ENCODE measurements at places on chromosomes 4 and X.

- DNase-seq, result no peak
Observed at GRCh38 chr4:169260217-169260866, 10.4 kb downstream of the SH3RF1 start.

DNA sequence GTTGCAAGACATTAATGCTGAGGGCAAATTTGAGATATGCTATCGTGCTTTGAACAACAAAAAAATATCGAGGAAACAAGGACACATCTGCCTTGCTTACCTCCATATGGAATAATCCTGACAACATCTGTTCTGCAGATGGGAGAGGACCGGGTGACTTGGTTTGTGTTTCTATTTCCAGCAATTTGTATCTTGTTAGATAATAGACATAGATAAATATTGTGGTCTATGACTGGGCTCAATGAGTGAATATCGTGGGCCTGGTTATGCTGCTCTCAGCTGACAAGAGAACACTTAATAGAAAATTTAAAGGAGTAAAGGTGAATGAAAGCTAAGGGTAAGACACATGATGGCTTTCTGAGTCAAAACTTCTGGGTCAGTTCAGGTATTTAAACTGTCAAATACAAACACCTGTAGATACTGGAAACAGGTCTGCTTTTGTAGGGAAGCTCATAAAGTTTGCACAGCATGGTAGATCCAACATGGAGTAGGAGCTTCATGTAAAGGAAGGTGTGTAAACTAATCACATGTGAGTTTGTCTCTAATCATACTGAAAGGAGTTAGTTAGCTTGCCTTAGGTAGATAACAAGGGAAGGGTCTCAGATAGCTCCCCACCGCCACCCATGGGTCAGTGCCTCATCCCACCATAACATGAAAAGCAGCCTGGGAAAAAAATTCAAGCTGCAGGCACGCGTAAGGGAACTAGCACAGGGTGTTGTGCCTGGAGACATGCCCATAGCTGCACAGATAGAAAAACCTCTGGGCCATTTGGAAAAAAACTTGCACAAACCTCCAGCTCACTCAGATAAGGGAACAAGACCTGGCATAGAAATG, 904.1 kb upstream of the EPHA5 start:
- DNase-seq, result peak; percentile 2

DNA sequence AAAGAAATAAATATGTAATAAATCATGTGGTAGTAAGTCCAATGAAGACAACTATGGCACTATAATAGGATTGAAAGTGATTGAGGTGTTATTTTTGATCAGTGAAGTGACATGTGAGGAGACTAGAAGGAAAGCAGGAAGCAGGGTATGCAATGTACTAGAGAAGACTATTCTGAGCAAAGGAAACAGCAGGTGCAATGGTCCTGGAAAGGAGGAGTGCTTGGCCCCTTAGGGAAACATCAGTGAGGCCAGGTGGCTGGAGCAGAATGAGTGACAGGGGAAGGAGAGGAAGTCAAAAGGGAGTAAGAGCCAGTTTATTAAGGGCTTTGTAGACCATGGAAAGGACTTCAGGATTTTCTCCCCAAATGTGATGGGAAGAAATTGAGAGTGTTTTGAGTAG, 207.6 kb upstream of the HCCS start:
- DNase-seq, result no peak

GRCh38 chrX:19860571-19860970, 26.8 kb downstream of the SH3KBP1 start:
- DNase-seq, result no peak

- no peak for DNase-seq
Observed at GRCh38 chr4:25157081-25157480, 3.2 kb downstream of the SEPSECS start.

- DNase-seq, result no peak
Observed at GRCh38 chr4:19346636-19347035, 905.1 kb upstream of the SLIT2 start.

GRCh38 chr4:153595894-153596601, 88.0 kb upstream of the TLR2 start:
- no peak for DNase-seq

DNA sequence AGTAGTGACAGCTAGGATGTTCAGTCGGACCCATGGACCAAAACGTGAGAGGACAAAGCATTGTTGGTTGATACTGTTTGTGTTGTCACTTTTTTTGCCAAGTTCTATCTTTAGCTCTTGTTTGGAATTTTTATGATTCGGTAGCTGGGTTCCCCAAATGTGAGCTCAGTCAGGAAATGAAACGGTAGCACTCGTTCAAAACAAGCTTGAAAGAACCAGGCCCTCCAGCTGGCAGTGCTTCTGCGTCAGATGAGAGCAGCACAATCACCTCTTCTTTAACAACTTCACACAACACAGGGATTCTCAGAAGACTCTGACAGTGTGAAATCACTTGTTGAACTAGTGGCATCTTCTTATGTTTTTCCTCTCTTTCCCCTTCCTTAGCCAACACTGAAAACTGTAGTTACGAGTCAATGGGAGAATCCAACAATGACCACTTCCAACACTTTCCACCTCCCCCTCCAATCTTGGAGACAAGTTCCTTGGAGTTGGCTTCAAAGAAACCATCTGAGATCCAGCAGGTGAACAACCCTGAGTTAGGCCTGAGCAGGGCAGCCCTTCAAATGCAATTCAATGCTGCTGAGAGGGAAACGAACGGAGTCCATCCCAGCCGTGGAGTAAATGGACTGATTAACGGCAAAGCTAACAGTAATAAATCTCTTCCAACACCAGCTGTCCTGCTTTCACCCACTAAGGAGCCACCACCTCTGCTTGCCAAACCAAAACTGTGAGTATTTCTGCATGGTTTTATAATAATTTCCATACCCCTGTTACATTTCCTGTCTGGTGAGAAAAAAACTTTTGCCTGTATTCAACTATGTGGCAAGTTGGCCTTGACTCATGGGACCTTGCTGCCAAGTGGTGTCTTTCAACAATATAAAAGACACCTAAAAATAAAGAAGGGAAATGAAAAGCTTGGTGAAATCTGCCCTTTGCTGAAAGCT, 214.6 kb downstream of the PALLD start:
- peak; percentile 84 for DNase-seq

DNA sequence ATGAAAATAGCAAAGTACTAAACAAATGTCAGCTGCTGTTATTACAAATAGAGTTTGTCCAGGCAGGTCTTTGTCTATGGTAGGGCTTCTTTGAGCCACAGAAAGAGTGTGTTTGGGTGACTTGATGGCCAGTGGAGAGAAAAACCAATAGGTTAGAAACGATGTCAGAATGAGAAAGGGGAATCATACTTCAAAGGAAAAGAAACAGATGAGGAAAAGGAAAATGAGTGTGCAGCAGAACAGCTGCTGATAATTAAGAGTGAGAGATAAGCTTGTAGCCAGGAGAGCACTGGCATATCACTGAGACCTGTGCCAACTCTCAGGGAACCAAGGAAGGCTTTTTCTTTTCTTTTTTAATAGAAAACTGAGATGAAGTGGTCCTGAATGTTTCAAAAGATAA, 257.2 kb downstream of the ARHGAP24 start:
- DNase-seq, result no peak

- no peak for DNase-seq
Observed at GRCh38 chr4:113874480-113874879, 105.0 kb downstream of the ARSJ start.

DNA sequence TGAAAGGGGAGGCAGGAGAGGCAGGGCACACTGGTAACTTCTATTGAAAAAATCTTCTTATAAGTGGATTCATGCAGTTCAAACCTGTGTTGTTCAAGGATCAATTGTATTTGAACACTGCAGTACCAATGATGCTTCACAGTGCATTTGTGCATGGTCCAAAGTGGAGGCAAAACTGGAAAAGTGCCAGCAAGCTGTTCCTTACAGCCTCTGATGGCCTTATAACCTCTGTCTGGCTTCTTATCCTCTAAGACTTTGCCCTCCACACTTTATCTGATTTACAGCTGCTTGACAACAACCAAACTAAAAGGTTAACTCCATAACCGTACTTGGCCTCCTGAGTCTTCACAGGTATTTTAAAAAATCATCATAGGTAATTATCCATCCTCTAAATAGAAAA, 40.4 kb downstream of the MAGEB17 start:
- DNase-seq, result no peak

GRCh38 chrX:17036171-17036961, 89.9 kb downstream of the REPS2 start:
- DNase-seq, result no peak

DNA sequence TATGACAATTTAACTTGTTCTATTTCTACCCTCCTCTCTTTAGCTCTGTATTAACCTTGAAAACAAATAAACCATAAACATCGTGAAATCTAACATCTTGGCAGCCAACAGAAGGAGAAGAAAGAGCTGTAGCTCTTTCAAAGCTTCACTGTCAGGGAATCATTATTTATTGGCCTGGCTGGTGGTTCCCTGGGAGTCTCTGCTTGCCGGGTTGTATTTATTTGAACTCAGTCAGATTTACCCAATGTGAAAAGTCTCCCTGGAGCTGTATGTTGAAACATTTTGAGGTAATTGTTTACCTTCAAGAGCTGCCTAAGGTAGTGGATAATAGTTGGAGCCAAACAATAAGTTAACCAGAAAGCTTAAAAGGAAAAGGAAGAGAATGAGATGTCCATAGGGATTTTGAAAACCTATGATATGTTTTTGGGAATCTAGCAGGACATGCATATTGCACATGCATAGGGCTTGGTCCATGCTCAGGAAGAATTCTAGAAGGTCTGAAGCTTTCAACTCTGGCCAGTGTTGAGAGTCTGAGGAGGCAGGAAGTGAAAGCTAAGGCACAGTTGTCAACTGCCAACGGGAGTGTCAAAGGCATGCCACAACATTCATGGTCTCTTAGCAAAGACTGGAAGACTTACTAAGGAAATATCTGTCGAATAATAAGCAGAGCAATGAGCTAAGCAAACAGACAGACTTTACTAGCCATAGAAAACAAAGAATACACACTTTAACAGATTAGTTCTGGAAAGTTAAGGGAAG, 621.6 kb downstream of the PCDH7 start:
- no peak for DNase-seq

DNA sequence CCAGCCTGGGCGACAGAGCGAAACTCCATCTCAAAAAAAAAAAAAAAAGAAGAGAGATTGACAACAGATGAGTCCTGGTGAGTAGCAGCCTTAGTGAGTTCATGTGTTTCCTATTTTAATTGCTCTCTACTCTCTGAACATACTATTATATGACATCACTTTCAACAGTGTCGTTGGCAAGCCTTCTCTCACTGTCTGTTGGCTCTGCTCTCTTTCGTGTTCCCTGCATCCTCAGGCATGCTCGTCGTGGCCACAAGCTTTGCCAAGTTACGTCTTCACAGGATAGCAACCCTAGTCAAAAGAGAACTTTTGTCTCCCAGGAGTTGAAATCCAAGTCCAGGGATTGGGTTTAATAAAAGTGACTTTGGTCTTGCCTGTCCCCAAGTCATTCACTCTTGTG, 117.1 kb upstream of the EGFL6 start:
- peak; percentile 57 for DNase-seq

- DNase-seq, result no peak
Observed at GRCh38 chrX:154439841-154440240, 2.9 kb downstream of the GDI1 start.

DNA sequence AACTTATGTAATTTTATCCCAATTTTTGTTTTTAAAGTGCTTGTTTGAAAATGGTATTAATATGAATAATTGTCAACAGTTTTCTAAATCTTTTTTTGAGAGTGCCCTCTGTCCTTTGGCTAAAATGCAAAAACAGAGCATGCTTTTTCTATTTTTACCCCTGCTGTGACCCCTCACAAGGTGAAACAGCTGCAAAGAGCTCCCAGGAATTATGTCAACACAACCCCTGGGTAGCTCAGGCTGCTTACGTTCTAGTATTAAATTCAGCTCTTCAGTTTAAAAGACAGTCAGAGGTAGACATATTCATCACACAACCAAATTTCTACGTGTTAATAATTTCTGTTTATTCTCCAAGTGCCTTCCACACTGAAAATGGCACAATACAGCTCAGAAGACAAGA, 367.5 kb downstream of the PRDM5 start:
- no peak for DNase-seq

- peak; percentile 61 for DNase-seq
Observed at GRCh38 chr4:182143822-182144625, 99.2 kb upstream of the TENM3 start.

GRCh38 chr4:76611616-76612207, 176.7 kb downstream of the SHROOM3 start:
- no peak for DNase-seq

DNA sequence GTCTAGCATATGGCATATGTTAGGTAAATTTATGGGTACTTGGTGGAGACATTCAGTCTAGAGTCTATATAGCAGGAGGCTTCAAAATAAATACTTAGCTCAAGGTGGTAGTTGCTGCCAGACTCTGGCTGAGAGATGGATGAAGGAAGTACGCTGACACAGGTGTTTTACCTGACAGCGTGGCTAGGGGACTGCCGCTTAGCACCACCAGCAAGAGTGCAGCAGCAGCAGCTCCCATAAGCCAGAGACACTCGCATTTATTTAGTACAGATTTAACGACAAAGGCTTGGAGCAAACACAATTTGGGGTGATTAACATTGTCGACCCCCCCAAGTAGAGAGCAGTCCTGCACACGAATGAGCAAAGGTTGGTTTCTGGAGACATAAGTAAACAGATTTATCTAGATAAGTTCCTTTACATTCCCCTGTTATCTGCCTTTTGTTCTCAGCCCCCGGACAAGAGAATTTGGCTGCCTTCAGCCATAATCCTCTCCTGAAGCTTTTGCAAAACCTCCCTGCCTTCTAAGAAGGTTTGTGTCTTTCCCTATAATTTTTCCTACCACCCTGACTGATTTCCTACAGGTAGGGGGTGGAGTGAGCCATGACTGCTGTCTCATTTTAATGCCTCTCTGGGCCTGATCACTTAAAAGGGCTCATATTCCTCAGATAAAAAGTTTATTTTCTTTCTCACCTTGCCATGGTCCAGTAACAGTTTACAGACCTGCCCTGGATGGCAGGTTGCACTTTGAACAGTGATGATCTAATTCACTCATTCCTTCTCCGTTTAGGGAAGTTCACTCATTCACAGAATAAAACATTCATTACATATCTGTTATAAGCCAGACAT, 64.6 kb downstream of the RHOH start:
- DNase-seq, result no peak

DNA sequence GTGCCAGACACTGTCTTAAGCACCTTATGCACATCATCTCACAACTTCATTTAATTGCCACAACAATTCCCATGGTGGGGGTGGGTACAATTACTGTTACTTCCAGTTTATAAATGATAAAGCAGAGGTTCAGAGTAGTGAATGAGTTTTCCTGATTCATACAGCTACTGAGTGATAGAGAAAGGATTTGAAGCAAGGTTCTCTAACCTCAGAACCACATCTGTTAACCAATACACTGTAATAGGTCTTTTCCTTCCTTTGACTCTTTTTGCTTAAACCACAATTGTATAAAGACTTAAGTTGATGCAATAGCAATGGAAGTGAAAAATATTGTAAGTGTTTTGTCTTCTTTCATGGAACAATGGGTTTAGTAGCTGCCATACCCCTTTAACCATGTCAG, 43.5 kb upstream of the PAK3 start:
- DNase-seq, result no peak

DNA sequence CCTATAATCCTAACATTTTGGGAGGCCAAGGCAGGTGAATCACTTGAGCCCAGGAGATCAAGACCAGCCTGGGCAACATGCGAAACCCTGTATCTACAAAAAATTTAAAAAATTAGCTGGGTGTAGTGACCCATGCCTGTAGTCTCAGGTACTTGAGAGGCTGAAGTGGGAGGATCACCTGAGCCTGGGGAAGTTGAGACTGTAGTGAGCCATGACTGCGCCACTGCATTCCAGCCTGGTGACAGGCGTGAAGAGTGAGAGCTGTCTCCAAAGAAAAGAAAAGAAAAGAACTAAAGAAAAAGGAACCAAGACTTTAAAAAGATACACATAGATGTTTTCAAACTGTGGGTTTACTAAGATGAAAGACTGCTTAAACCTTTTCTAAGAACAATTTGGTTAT, 129.0 kb downstream of the SPCS3 start:
- no peak for DNase-seq

- no peak for DNase-seq
Observed at GRCh38 chr4:173138624-173139023, 30.0 kb upstream of the GALNT7 start.
